ENCODE measurements at places on chromosomes 5 and 9. TPM values are rescaled to one million over a fixed set of nuclear protein-coding genes. Genes with fewer than 3 reads are reported as not detected.

Gene SPTLC1
- 69.3 TPM for total RNA-seq

Gene IL3
- 6.0 TPM for total RNA-seq

Gene PPP3R2
- total RNA-seq, result not detected

Gene C1QTNF2
- total RNA-seq, result not detected

Gene RASGRF2
- total RNA-seq, result 10.8 TPM

All from T-helper 1 cell treated with Interleukin-12 subunit alpha and Interleukin-12 subunit beta and Interleukin-4 antibody, amounts not matched to agents 30 ng/mL and 1 ng/mL, for 36 hours (primary cell).